GM23248 (cell line): ENCODE measurements at places on chromosomes 2 and 18. TPM values are rescaled to one million over a fixed set of nuclear protein-coding genes. Genes with fewer than 3 reads are reported as not detected.

- peak; percentile 99 for DNase-seq
These were observed 995 bp upstream of the RTN4 start for GRCh38 chr2:55051026-55051866.

The ANKRD29 gene
- total RNA-seq = 8.9 and 9.2 TPM in 2 replicates

The B4GALT6 gene
- total RNA-seq = 2.4 and 2.8 TPM in 2 replicates

GRCh38 chr2:46167924-46168323 lies 129.3 kb upstream of the EPAS1 start:
- DNase-seq = no peak

- DNase-seq = peak; percentile 12
These were observed 1.0 kb downstream of the CHST10 start for GRCh38 chr2:100416397-100416934.

- DNase-seq = no peak
These were observed 84.2 kb downstream of the ZNF516 start for GRCh38 chr18:76410660-76411417.

GRCh38 chr18:80200171-80200931 lies 47.0 kb downstream of the PARD6G start:
- DNase-seq = peak; percentile 28

DNA sequence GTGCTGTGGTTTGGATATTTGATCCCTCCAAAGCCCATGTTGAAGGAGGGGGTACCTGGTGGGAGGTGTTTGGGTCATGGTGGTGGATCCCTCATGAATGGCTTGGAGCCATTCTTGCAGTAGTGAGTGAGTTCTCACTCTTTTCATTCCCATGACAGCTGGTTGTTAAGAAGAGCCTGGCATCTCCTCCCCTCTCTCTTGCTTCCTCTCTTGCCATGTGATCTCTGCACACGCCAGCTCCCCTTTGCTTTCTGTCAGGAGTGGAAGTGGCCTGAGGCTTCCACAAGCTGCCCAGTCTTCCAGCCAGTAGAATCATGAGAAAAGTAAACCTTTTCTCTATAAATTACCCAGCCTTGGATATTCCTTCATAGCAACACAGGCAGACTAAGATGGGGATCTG lies 8.6 kb downstream of the ADD2 start:
- DNase-seq = no peak

- peak; percentile 29 for DNase-seq
These were observed 302.4 kb upstream of the NT5C1B start for GRCh38 chr2:18891600-18892345.

The NMS gene
- not detected in 2 replicates for total RNA-seq

DNA sequence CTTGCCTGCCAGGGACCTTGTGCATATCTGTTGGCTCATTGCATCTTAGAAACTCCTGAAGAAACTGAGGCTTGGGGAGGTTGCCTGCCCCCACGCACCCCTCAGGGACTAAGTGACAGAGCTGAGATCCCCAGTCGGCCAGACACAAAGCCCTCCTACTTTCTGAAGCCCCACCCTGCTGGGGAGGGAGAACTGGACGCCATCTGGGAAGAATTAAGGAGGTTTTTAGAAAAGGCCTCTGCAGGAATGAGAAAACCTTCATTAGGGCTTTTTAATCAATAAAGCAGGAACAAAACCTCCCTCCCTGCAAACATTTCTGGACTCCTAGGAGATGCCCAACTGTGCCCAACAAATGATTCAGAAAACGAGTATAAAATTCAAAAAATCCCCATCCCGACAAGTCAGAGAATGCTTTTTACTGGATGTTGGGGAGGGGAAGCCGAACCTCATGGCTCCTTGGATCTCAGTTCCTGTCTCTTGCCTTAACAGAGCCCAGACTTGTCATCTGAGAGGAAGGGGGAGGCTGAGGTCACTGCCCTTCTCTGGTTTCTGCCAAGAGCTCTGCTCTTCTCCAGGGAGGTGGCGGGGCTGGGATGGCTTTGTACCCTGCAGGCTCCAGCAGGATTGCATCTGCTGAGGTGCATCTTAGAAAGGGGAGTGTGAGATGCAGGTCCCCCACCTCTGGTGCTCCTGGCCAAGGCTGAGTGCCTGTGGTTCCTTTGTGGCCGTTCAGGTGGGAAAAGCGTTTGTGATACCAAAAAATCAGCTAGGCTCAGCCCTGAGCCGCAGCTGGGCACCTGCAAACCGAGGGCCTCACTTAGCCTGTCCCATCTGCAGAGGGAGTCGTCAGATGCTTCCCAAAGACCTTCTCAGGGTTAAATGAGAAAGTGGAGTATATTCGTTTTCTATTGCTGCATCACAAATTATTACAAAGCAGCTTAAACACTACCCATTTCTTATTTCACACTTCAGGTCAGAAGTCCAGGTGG lies 142.4 kb downstream of the ZFP36L2 start:
- peak; percentile 78 for DNase-seq

The GRHL1 gene
- total RNA-seq = 0.32 and 0.38 TPM in 2 replicates
